ENCODE measurements at places on chromosomes 11 and 22.

- DNase-seq: no peak
Observed at GRCh38 chr22:43101306-43101705, 9.2 kb upstream of the BIK start.

DNA sequence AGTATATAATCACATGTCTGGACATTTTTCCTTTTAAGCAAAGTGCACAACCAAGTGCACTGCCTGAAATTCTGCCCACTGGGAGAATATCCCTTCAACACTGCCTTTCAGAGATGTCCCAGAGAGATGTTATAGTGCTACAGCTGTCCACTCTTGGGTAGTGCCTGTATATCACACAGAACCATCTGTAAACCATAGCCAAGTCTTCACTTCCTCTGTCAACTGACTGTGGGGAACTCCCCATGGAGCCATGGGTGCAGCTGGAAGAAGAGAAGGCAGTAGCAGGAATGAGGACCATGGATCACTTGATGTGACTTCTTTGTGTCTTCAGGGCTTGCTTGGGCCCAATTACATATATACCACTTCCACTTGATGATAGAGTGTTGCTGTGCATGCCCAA lies 44.6 kb upstream of the LIN7C start:
- DNase-seq: no peak

DNA sequence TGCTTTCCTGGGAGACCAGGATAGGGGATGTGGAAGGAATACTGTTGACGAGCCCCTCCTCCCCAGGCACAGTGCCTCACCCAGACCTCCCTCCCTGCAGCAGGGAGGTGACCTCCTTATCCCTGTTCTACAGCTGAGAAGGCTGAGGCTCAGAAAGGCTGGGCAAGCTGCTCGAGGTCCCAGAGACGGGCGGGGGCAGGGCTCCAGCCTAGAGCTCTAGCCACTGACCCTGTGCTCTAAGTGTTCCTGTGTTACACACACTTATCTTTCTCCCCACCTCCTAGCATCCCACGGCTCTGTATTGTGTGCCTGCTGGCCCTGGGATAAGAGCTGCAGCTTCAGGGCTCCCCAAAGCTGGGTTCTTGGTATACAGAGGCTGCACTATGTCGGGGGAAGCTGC lies 7.9 kb downstream of the CCDC134 start:
- DNase-seq: no peak

DNA sequence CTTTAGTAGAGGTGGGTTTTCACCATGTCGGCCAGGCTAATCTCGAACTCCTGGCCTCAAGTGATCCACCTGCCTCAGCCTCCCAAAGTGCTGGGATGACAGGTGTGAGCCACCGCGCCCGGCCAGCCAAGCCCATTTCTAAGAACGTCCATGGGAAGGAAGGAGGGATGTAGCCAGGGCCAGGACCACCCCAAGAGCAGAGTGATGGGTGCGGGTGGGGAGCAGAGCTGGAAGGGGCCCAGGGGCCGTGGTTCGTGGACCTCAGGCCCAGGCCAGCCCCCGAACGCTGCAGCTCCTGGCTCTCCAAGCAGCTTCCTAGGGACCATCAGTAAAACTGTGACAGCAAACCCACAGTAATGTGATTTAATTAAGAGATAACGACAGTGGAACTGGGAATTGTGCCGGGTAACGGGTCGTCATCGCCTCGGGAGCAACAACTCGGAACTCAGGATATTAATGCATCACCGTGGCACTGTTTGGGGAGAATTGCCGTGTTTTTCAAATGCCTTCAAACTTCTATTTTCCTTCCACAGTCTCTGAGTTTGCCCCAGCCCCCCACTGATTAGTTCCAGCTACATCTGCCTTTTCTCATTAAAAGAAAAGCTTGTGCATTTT lies 74.3 kb downstream of the BRD1 start:
- DNase-seq: no peak

DNA sequence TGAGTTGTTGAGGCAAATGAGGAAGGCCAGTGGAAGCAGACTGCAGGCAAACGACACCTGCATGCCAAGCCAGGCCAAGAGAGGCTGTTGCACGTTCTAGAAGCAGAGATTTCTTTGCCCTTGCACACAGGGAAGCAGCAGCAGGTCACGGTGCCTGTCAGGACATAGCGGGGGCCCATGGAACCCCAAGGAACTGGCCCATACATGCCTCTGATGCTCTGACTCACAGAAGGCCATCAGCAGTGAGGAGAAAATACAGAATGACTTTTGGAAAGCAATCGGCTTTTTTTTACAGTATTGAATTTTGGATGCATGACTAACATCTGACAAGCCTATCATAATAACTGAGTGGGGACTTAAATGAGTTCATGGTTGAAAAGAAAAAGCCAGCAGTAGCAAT lies 123.9 kb downstream of the MPPED1 start:
- no peak for DNase-seq

- DNase-seq: no peak
Observed at GRCh38 chr11:129791515-129791914, 24.1 kb upstream of the TMEM45B start.

DNA sequence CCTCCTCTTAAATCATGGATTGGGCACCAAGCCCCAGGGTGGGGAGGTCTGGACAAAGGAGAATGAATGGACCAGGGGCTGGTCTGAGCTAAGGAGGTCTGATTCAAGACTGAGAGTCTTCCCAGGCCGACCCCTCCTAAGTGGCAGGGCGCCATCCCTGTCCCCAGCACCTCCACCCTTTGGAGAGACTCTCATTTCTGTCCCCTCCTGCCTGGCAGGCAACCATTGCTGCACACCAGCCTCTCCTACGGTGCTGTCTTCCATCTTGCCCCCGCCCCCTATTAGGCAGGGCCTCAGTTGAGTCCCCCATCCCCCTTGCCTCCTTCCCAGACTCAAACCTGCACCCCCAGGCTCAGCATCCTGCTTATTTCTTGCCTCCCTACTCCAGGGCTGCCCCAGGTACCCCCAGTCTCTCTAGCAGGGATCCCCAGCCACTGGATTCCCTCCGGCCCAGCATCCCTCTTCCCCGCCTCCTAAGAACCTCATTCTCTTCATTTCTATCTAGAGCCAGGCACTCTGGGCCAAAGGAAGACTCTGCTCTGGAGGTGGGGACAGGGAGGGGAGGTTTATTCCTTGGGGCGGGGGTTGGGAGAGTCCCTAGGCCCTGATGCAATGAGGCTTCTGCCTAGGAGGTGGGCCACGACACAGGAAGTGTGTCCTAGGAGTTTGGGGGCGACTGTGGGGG lies 1.7 kb upstream of the RCOR2 start:
- no peak for DNase-seq

GRCh38 chr11:47946682-47947559 lies 33.4 kb upstream of the PTPRJ start:
- no peak for DNase-seq

DNA sequence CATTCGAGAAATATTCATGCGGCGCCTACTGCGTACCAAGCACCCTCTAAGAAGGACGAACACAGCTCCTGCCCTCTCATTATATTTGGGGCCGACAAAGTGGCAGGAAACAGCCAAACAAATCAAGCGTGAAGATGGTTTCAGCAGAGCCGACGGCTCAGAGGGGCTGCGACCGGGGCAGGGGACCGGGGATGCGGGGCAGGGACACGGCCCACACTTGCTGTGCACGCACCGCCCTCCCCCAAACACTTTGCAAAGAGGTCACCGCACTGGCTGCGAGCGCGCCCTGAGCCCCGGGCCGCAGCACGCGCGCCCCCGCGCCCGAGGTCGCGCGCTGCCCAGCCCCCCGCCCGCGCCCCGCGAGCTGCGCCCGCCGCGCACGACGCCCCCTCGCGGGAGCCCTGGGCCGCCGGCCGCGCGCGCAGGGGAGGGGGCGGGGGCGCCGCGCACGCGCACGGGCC lies 255 bp upstream of the SYNGR1 start:
- DNase-seq: no peak

GRCh38 chr22:31882971-31883370 lies 61.4 kb upstream of the YWHAH start:
- no peak for DNase-seq

- DNase-seq: no peak
Observed at GRCh38 chr11:78370406-78371172, 47.0 kb downstream of the GAB2 start.

GRCh38 chr22:38674888-38675287 lies 6.9 kb upstream of the TOMM22 start:
- DNase-seq: no peak

DNA sequence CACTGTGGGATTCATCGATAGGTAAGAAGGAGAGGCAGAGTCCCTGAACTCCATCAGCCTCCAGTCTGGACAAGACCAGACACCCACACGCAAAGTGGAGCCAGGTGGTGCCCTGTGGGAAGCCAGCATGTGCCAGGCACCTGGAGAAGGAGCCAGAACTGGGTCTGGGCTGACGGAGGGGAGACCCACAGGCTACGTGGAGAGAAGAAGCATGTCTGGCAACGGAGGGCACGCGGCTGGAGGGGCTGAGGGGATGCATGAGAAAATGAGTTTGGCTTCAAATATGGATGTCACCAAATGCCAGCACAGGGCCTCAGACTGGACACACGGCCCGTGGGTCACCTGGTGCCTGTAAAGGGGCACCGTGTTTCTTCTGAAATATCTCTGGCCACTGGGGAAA lies 55.7 kb downstream of the LINC01488 start:
- no peak for DNase-seq

DNA sequence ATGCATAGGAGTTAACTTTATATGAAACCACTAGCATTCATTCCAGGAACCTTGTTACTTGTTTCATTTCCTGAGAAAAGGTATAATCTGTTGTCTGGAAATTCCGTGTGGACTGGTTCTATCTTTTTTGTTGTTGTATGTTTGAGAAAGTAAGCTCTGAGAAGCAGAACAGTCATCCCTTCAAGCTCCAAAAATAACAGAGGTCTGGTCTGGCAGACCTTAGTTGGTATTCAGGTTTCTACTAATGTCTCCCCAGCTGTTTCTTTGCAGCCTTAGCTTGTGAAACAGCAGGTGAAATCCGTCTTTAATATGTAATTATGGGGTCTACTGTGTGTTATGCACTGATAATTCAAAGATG lies 2.4 kb downstream of the RNF121 start:
- no peak for DNase-seq

- DNase-seq: no peak
Observed at GRCh38 chr11:107197932-107198331, 179.7 kb upstream of the GUCY1A2 start.

- DNase-seq: no peak
Observed at GRCh38 chr22:33991620-33992019, 71.3 kb upstream of the LARGE1 start.

DNA sequence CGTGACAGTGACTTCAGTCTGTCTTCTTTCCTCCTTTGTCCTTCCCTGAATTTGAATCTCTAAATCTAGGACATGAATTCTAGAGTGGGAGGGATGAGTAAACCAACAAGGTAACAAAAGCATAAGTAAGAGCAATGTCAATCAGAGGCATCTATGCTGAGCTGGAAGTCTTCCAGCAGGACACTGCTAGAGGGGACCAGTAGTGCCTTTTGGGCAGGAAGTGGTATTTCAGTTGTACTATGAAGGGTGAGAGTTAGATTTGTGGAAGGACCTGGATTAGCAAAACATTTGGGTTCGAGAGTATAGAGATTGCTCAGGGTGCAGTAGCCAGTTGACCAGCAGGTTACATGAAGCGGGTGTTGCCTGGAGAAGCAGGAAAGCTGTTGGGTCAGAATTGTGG lies 40.3 kb downstream of the MEI1 start:
- DNase-seq: no peak

- DNase-seq: no peak
Observed at GRCh38 chr22:29344137-29344536, 28.6 kb upstream of the RASL10A start.

- DNase-seq: no peak
Observed at GRCh38 chr11:117559698-117560097, 232.0 kb downstream of the CEP164 start.

- DNase-seq: no peak
Observed at GRCh38 chr11:47986219-47986618, 5.9 kb downstream of the PTPRJ start.

GRCh38 chr22:46588279-46589140 lies 31.7 kb upstream of the GRAMD4 start:
- no peak for DNase-seq

DNA sequence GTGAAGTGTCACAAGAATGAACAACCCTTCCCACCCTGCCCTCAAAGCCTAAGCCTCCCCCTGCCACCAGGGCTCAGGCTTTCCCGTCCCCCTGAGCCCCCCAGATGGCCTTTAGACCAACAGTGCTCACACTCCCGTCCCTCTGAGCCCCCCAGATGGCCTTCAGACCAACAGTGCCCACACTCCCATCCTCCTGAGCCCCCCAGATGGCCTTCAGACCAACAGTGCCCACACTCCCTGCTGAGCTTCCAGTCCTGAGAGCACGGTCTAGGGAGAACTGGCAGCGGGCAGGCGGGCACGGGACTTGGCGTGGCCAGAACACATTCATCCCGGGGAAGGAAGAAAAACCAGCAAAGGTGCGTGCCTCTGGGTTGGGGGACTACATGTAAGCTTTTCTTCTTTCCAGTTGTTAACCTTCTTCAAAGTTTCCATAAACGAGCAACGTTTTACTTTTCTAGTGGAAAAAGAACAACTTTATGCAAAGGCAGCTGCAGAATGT lies 2.5 kb downstream of the MRGPRG start:
- no peak for DNase-seq

GRCh38 chr22:37982151-37982785 lies 2.1 kb downstream of the SOX10 start:
- no peak for DNase-seq

DNA sequence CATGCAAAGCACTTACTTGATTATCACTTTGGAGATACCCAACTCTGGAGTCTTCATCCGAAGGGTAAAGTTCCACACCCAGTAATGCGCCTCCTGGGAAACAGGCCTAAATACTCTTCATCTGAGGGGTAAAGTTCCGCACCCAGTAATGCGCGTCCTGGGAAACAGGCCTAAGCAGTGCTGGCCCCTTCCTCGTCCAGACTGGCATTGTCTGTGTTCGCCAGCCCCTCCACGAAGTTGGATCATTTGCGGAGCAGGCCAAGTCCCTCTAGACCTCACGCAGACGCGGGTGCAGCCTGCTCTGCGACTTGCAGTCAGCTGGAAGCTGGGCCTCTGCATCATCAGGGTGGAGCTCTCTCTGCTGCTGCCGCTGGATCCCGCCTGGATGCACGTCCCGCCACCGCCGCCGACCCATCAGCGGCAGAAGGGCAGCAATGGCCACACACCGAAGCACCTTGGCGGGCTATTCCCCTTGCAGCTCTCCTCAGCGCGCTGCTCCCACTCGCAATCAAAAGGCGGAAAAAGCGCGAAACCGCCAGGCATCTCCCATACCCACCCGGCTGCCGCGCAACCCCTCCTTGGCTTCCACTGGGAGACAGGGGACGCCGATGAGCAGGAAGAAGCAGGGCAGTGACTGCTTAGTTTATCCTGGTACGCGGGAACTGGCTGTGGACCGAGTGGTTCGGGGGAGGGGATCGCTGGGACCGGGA lies 34.1 kb upstream of the GLYATL1 start:
- DNase-seq: no peak

GRCh38 chr11:44565953-44566949 lies 788 bp downstream of the CD82 start:
- DNase-seq: no peak

GRCh38 chr11:5237420-5237819 lies 3.1 kb upstream of the HBD start:
- DNase-seq: no peak

Measured in CD4-positive, alpha-beta T cell treated with Interleukin-6 at 100 ng/mL for 8 hours (primary cell).